ENCODE measurements at places on chromosomes 16 and 17.

GRCh38 chr17:10019941-10020451, 114.9 kb upstream of the RCVRN start:
- no peak for DNase-seq

- no peak for DNase-seq
These were observed 31.3 kb downstream of the SPOP start for GRCh38 chr17:49646391-49647255.

DNA sequence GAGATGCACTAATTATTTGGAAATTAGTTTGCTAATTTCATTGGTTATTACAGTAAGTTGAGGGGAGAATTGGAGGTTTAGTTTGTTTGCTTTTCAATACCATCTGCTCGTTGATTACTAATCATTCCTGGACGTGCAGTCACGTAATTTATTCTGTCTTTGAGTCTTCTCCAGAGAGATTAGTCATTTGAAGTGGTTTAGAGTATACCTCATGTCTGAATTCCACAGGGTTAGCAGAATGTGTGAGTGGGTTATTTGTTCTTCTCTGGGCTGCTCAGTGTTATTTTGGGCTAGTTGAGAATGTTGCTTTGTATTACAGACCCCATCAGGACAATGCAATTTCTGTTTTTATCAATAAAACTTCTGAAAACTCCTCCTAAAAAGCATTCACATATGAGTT, 265.0 kb downstream of the RBFOX1 start:
- no peak for DNase-seq

GRCh38 chr17:78170692-78171590, 2.6 kb downstream of the SYNGR2 start:
- DNase-seq = no peak

GRCh38 chr17:43907998-43908721, 824 bp upstream of the MPP2 start:
- no peak for DNase-seq

DNA sequence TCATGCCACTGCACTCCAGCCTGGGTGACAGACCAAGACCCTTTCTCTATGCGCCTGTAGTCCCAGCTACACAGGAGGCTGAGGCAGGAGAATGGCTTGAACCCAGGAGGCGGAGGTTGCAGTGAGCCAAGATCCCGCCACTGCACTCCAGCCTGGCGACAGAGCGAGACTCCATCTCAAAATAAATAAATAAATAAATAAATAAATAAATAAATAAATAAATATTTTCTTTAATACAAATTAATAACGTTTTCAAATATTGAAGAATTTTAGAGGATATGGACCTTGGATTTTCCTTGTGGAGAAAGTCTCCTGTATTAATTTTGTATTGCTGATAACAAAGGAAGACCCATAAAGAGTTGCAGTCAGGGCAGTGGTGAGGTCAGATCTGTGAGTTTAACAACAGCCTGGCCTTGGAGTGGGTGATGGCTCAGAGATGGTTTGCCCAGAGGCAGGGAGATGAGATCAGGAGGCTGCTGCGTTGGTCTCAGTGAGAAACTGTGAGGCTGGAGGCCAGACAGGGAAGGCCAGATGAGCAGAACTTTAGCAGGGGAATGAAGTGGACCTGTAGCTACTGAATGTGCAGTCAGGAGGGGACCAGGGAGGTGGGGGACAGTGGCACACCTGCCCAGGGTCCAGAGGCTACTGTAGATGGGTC, 4.4 kb upstream of the ASGR1 start:
- DNase-seq = no peak

DNA sequence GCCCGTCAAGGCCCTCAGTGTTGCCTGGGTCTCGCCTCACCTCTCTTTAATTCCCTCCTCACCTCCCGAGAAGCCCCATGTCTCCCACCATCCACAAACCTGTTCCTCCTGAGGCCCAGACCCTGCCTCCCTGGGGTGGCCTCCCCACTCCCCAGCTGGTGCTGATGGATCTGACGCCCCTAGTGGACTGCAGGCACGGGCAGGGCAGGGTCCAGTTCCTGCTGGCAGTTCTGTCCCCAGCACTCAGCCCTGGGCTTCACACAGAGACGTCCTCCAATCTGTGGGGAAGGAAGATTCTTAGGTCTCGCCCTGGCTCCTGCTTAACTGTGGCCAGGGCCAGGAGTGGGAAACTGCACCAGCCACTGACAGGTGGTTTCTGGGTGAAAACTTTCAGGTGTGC, 108.8 kb downstream of the AMFR start:
- no peak for DNase-seq

DNA sequence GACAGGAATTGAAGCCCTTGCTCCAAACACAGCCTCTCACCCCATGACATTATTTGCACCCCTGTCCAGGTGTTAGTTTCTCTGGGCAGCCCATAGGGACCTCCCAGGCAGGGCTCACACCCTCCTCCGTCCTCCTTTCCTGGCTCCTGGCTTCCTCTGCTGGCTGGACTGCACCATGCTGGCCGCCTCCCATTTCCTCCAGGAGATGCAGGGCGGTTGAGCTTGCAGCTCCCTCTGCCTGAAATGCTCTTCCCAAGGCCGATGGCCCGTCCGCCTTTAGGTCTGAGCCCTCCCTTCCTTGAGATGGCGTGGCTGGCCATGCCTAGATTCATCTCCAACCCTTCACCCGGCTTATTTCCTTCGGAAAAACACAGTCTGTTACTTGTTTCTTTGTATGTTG, 334.8 kb downstream of the SNX29 start:
- DNase-seq = no peak

GRCh38 chr16:264440-264951, 11.2 kb downstream of the RGS11 start:
- no peak for DNase-seq

DNA sequence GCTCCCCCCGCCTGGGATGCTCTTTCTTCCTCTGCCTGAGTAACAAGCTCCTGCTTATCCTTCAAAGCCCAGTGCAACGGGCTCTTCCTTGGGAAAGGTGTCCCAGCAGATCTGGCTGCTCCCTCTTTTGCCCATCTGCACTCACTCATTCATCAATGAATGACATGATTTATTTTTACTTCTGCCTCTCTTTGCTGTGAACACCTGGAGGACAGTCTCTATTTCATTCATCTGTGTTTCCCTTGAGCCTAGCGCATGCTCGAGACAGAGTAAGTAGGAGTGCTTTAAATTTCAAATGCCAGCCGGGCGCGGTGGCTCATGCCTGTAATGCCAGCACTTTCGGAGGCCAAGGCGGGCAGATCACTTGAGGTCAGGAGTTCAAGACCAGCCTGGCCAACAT, 22.0 kb upstream of the GINS2 start:
- no peak for DNase-seq

- DNase-seq = no peak
These were observed 152.2 kb upstream of the MPHOSPH6 start for GRCh38 chr16:82322177-82322576.

DNA sequence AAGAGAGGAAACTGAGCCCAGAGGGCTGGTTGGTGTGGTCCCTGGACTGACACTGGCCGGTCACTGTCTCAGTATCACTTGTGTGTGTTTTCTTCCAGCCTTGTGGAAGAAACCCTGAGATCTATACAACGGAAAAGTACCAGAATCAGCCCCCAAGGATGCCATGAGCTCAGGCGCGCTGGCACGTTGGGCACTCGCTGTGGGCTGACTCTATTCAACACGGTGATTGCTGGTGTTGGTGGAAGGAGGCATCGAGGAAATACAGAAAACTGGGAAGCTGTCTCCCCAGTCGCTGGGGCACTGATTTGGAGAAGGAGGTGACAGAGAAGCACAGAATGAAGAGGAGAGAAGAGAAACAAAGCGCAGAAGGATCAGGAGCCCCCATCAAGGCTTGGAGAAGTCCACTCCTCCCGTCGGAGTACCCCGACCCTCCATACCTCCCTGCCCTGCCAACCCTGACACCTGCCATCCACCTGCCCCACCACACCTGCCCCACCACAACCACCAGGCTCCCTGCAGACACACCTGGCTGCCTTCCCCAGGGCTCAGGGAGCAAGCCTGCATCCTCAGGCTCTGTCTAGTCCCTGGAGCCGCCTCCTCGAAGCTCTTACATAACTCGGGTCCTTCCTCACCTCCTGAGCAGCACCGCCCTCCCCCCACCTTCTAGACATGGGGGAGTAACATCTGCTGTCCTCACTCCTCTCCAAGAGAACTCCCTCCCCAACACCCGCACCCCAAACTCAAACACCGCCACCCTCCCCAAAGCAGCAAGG, 66.5 kb downstream of the RBFOX3 start:
- no peak for DNase-seq

DNA sequence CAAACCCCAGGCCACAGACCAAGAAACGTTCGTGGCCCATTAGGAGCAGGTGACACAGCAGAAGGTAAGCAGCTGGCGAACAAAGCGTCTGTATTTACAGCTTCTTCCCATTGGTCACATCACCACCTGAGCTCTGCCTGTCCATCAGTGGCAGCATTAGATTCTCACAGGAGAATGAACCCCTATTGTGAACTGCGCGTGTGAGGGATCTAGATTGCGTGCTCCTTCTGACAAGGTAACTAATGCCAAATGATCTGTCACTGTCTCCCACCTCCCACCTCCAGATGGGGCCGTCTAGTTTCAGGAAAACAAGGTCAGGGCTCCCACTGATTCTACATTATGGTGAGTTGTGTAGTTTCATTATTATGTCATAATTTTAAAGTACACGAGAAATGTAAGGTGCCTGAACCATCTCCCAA, 186.3 kb downstream of the CPPED1 start:
- no peak for DNase-seq

DNA sequence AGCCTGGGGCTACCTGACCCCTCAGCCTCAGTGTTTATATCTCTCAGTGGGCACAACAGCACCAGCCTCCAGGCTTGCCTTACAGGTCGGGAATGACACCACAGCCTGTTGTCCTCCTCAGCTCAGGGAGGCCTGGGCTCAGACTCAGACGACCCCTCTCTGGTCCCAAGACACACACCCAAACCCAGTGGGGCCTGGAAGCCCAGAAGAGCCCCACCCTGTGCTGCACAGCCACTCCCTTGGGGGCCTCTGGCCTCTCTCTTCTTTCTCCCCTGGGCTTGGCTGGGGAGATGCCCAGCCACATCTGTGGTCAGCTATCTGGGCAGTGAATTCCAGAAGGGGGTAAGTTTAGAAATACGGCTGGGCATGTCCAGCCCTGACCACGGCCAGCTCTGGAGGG, 2.4 kb downstream of the NATD1 start:
- no peak for DNase-seq

GRCh38 chr17:70134042-70134441, 35.3 kb upstream of the KCNJ2 start:
- no peak for DNase-seq

DNA sequence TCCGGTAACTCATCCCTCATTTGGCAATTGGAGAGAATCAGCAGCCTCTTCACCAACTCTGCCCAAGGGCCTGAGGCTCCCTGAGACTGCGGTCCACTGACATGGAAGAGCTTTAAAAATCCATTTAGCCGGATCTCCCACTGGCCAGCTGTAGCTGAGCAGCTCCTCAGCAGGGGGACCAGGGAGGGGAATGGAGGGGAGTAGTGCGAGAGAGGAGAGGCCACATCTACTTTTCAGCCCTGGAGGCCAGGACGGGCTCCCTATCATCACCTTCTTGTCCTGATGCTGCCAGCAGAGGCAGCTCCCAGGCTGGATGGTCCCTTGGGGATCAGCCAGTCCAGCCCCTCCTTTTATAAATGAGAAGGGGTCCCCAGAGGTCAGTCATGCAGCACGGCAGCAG, 25.0 kb upstream of the SPPL2C start:
- no peak for DNase-seq

- no peak for DNase-seq
These were observed 464 bp downstream of the HOXB1 start for GRCh38 chr17:48530208-48530886.

GRCh38 chr17:17022011-17022410, 20.2 kb upstream of the MPRIP start:
- DNase-seq = no peak

DNA sequence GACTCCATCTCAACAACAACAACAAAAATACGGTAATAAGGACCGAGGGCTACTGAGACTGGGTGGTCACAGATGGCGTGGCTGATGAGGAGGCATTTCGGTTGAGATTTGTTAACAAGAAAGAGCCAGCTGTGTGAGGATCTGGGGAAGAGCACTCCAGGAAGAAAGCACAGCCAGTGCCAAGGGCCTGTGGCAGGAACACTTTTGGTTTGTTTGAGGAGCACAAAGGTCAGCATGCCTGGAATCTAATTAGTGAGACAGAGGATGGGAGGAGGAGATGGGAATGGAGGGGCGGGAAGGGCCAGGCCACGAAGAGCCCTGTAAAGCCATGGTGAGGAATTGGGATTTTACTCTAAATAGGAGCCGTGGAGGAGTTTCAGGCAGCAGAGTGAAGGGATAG, 24.9 kb downstream of the HASPIN start:
- no peak for DNase-seq

DNA sequence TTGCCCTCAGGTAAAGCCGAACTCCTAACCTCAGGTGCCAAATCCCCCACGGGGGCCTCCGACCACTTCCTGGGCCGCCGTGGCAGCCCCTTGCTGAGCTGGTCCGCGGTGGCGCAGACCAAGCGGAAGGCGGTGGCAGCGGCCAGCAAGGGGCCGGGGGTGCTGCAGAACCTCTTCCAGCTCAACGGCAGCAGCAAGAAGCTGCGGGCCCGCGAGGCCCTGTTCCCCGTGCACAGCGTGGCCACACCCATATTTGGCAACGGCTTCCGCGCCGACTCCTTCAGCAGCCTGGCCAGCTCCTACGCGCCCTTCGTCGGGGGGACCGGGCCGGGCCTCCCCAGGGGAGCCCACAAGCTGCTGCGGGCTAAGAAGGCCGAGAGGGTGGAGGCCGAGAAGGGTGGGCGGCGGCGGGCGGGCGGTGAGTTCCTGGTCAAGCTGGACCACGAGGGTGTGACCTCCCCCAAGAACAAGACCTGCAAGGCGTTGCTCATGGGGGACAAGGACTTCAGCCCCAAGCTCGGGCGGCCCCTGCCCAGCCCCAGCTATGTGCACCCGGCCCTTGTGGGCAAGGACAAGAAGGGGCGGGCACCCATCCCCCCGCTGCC, 51.6 kb downstream of the ACTG1 start:
- DNase-seq = no peak

DNA sequence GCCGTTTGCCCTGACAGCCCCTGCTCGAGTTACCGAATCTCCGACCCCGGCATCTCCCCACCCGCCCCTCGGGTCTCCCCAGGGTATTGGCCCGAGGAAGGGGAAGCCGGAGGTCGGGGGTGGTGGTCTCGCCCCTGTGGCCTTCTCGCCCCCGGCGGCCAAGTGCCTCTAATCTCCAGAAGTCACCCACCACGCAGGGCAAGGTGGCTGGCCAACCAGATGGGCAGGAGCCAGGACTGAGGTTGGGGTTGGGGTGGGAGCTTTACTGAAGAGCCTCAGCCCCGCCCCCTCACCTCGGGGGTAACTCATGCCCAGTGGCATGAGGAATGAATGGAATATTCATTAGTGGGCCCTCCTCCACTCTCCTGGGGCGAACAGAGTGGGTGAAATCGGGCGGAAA, 637 bp downstream of the DHRS11 start:
- DNase-seq = no peak

DNA sequence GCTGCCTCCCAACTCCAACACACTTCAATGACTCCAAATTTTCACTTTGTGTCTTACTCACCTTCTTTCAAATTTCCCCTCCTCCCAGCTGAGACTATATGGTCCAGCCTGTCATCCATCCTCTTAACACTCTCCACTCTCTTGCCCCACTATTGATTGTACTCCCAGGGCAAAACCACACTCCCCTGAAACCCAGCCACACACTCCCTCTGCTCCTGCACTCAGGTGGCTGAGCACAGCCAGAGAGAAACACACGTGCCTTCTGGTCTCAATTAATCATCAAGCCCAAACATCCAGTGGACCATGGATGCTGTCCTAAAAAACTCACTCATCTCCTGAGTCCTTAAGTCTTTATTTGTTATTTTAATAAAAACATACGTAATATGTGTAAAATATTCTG, 1026.4 kb downstream of the KCNJ18 start:
- no peak for DNase-seq
